ENCODE measurements at places on chromosomes 11 and 22.

DNA sequence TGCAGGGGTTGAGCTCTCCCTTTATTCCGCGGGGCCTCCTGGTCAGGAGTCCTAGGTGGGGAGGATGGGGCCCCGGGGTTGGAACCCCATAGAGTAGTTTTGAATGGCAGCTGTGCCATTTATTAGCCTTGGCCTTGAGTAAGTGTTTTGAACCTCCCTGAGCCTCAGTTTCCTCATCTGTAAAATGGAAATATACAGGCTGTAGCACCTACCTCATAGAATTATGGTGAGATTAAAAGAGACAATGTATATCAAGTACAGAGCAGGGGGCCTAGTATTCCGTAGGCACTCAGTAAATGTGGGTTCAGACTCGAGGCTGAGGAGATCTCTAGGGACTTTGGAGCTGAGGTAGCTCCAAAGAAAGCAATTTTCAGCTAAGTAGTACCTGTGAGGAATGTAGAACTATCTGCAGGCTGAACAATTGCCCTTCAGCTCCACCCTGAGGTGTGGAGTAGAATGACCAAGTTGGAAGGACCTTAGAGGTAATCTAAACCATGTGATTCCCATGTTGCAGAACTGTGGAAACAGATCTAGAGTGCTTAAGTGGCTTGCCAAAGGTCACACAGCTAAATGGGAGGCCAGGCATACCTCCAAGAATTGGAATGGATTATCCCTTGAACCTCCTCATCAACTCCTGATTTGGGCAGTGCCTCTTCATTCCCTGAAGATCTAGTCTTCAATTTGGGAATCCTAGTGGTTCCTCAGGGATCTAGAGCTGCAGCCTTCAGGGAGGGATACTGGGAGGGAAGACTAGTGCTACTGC is 682 bp downstream of the PGAP2 start:
- DNase-seq = no peak

- no peak for DNase-seq
Measured at GRCh38 chr11:4484310-4484709, 1.9 kb downstream of the OR52K1 start.

GRCh38 chr11:134904103-134904790 is 492.2 kb upstream of the B3GAT1 start:
- DNase-seq = no peak

DNA sequence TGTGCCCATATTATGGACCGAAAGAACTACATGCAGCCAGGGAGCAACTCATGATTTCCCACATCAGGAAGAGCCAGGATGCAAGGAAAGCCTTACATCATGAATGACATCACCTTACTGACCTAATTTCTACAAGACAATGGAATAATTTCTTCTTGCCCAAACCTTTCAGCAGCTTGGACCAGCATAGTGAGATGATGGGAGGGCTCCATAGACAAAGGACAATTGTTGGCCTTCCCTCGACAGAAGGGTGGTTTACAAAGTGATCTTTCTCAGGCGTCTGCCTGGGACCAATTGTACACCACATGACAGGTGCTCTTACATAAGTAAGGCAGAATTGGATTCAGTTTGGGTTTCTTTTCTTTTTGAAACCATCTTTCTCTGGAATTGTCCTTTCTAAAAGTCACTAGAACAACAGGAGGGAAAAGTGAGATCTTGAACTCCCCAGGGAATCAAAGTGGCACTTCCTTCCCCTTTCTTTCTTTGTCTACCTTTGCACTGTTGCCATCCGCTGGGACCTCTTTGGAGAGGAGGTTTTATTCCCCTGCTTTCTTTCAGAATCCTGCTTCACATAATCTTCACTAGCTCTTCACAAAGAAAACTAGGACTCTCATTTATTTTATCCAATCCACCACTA is 51.7 kb upstream of the PAK1 start:
- no peak for DNase-seq

DNA sequence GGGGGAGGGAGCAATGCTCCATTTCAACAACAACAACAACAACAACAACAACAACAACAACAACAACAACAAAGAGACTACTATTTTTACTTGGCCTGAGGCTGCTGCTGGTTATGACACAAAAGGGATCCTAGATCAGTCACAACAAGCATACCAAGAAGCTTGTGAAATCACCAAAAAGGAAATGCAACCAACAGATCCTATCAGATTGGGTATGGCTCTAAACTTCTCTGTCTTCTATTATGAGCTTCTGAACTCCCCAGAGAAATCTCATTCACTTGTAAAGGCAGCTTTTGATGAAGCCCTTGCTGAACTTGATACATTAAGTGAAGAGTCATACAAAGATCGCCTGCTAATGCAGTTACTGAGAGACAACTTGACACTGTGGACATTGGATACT is 10.5 kb upstream of the MS4A2 start:
- no peak for DNase-seq

DNA sequence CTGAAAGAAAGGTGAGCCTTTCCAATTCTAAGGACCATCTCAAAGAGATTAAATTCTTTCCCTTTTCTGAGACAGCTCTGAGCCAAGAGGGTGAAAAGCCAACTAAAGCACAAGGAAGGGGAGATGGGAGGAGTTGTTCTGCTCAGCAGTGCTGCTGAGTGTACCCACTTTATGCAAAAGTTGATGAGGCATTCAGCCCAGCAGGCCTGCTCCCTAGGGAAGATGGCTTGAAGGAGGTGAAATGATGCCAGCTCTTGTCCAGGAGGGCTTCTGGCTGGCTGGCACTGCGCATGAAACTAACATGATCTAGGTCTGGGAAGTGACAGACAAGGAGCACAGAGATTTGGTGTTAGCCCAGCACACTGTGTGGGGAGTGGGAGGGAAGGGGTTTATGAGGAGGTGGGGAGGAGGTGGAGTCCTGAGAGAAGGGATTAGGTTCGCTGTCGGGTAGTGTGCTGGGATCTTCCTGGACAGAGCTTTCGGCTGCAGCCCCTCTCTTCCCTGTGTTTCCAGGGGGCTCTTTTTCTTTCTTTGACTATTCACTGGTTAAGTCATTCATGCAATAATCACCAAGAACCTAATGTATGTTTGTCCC is 225.5 kb upstream of the NARS2 start:
- DNase-seq = no peak

GRCh38 chr11:45964911-45965389 is 42.5 kb downstream of the LARGE2 start:
- no peak for DNase-seq

DNA sequence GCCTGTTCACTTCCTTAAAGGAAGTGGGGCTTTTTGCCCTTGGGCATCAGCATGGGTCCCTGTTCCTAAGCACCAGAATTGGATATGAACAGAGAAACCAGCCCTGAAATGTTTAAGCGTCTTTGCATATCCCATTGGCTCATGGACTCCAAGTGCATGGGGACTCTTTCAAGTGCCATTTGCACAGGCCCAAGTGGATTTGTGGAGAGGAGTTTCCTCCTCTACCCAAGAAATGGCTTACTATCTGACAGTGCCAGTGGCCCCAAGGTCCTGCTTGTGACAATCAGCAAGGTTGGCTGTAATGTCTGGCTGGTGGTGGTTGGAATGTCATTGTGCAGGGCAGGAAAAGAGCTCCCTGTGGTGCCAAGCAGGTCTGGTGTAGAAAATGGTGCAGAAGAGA is 4.0 kb downstream of the TOMM22 start:
- DNase-seq = no peak

DNA sequence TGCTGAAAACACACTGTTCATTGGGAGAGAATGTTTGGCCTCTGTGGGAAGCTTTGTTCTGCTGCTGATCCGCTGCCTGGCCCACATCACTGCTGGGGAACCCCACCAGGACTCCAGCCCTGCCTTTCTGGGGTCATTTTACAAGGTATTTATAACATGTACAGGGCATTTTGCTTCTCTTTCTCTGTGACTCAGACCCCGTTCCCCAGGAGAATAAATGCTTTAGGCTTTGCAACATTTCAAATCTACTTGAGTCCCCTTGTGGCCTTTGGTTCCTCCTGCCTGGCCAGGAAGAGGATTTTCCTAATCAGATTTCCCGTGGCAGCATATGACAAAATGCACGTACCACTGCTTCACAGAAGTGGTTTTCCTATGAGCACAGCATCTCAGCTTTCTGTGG is 43.0 kb downstream of the BTG4 start:
- DNase-seq = no peak
